ENCODE measurements at places on chromosomes 12 and 14.

DNA sequence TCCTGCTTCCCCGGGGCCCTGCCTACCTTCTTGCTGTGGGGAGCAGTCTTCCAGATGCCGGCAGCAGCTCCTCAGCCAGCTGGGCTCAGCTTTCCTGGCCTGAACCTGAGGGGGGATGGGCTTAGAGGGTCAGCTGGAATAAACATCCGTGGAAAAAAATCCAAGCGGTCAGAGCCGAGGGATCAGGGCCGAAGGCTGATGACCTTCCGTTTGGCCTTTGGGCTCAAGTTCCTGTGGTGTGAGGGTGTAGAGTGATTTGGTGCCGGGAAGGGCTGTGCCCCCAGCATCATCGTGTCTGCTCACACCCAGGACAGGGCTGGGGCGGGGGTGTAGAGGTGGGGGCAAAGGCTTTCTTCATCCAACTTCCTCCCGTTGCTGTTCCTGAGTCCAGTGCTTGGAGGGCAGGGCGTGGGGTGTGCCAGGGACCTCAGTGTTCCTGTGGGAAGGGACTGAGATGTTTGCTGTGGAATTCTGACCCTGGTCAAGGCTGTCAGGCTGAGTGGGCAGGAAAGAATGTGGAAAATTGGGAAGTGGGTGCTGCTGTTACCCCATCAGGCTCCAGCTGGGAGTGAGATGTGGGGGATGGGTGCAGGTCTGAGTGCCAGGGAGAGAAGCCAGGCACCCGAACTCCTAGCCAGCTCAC, 2.6 kb downstream of the SMIM41 start:
- peak; percentile 56 for DNase-seq

- no peak for DNase-seq
These were observed 274.8 kb downstream of the SLC15A4 start for GRCh38 chr12:128548949-128549348.

DNA sequence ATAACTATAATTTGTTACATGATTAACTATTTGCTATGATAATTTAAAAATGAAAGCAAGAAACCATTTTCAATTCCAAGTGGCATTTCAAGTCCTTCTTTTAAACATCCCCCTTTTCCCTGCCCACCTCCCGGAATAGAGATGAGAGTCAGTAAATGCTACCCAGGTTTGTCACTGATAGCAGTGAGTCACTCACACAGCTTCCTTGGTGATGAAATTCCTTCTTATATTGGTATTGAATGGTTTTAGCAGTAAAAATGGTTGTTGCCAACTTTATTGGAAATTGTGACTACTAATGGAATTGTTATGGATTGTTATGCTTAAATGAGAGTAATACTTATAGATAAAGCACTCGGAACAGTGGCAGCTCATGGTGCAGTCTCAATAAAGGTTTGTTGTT, 90.5 kb downstream of the PPM1A start:
- DNase-seq: no peak

- no peak for DNase-seq
These were observed 5.0 kb downstream of the OSBPL8 start for GRCh38 chr12:76554405-76555230.

DNA sequence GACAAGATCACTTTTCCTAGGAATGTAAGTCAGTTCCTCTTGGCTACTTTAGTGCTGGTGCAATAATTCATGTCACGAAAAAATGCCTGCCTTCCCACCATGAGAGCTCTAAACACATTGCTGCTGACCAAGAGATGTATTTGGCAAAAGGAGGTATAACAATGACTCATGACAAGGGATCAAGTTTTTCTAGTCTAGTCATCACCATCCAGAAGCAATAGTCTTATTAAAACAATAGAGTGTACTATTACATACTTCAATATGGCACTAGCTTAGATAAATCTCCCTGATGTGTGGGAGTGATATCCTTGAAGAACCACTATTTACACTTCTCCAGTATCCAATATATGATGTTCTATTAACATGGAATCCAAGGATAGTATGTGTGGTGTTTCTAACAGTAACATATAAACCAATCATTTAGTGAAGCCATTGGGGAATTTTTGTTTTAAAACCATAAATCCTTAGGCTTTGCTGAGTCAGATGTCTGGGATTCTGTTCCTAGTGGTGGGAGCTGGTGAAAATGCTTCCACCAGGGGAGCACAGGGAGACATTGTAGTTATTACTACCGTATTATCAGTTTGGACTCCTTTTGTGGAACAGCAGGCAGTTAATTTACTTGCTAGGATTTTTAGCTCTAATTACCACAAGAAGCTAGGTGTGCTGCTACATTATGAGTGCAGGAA, 1387.5 kb downstream of the LRFN5 start:
- DNase-seq: no peak

DNA sequence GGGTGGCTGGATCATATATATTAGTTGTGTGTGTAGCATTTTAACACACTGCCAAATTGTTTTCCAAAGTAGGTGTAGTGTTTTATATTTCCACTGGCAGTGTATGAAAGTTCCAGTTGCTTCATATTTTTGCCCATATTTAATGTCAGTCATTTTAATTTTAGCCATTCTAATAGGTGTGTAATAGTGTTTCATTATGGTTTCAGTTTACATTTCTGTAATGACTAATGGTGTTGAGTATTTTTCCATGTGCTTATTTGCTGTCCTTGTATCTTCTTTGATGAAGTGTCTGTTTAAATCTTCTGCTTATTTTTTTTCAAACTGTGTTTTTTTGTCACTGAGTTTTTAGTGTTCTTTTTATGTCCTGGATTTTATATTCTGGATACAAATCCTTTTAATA, 8.7 kb downstream of the TBC1D15 start:
- no peak for DNase-seq

- no peak for DNase-seq
These were observed 129.9 kb downstream of the GRIP1 start for GRCh38 chr12:66549050-66549389.

DNA sequence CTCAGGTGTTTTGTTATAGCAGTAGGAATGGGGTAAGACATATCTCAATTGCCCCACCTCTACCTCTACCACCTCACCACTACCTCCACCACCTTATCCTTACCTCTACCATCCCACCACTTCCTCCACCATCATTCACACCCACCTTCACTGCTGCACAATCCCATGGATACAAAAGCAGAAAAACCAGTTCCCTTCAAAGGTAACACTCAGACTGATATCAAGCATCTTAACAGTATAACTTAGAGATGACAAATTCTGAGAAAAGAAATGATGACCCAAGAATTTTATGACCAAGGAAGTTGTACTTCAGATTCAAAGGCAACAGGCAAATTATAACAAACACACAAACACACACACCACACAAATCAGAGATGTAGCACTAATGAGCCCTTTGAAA, 189.4 kb downstream of the NUAK1 start:
- no peak for DNase-seq

- DNase-seq: peak; percentile 15
These were observed 47.4 kb upstream of the TRAF3 start for GRCh38 chr14:102729825-102730224.

GRCh38 chr14:54567224-54567638, 303 bp downstream of the SAMD4A start:
- DNase-seq: peak; percentile 80

- no peak for DNase-seq
These were observed 503.7 kb downstream of the SLC6A15 start for GRCh38 chr12:84408936-84409335.
